ENCODE measurements at places on chromosomes 6 and 20. TPM values are rescaled to one million over a fixed set of nuclear protein-coding genes. Genes with fewer than 3 reads are reported as not detected.

The GINS1 gene
- 3.1 TPM for total RNA-seq

- H3K36me3 ChIP-seq, result no peaks in the 10 kb centered on the region
- H3K27ac ChIP-seq, result peak within 1 kb of the TSS; percentile 69
- peaks cover 11% of the 10 kb centered on the region for H3K4me1 ChIP-seq
- H3K27me3 ChIP-seq, result peaks cover 47% of the 10 kb centered on the region
- peak within 1 kb of the TSS; percentile 18 for H3K4me3 ChIP-seq
These were observed at the start of gene PLA2G7 for GRCh38 chr6:46734867-46735719. Gene PLA2G7 (minus strand): TSS chr6:46735375. CDS start chr6:46722891, 12,484 bp downstream.

GRCh38 chr20:663315-664090 lies 10.5 kb upstream of the SRXN1 start:
- DNase-seq, result no peak
- no peak overlapping the region for H3K27ac ChIP-seq
- peaks cover 62% of the 10 kb centered on the region for H3K27me3 ChIP-seq
- H3K4me1 ChIP-seq, result no peaks in the 10 kb centered on the region
- H3K4me3 ChIP-seq, result no peak overlapping the region

- DNase-seq, result no peak
- no peak overlapping the region for H3K27ac ChIP-seq
- no peaks in the 10 kb centered on the region for H3K27me3 ChIP-seq
- H3K4me3 ChIP-seq, result no peak overlapping the region
These were observed 29.5 kb downstream of the GHRH start for GRCh38 chr20:37231947-37232630.

GRCh38 chr6:13461805-13462204 lies 25.6 kb downstream of the GFOD1 start:
- no peaks in the 10 kb centered on the region for H3K36me3 ChIP-seq
- H3K27ac ChIP-seq, result no peak overlapping the region
- peaks cover 14% of the 10 kb centered on the region for H3K4me1 ChIP-seq

- peaks cover 7% of the 10 kb centered on the region for H3K4me1 ChIP-seq
- no peak overlapping the region for H3K27ac ChIP-seq
- H3K27me3 ChIP-seq, result peaks cover 92% of the 10 kb centered on the region
- H3K4me3 ChIP-seq, result no peak overlapping the region
- no peak for DNase-seq
These were observed 38.8 kb upstream of the HLA-E start for GRCh38 chr6:30450548-30450908.

GRCh38 chr20:33005132-33005566 lies 916 bp upstream of the SUN5 start:
- no peaks in the 10 kb centered on the region for H3K4me1 ChIP-seq
- peaks cover 3% of the 10 kb centered on the region for H3K27me3 ChIP-seq
- no peak overlapping the region for H3K4me3 ChIP-seq
- no peak for DNase-seq

- no peaks in the 10 kb centered on the region for H3K4me1 ChIP-seq
- H3K27me3 ChIP-seq, result no peaks in the 10 kb centered on the region
- DNase-seq, result no peak
- peaks cover 29% of the 10 kb centered on the region for H3K36me3 ChIP-seq
- H3K4me3 ChIP-seq, result no peak overlapping the region
- no peak overlapping the region for H3K27ac ChIP-seq
These were observed 22.3 kb upstream of the AVP start for GRCh38 chr20:3106658-3107463.

DNA sequence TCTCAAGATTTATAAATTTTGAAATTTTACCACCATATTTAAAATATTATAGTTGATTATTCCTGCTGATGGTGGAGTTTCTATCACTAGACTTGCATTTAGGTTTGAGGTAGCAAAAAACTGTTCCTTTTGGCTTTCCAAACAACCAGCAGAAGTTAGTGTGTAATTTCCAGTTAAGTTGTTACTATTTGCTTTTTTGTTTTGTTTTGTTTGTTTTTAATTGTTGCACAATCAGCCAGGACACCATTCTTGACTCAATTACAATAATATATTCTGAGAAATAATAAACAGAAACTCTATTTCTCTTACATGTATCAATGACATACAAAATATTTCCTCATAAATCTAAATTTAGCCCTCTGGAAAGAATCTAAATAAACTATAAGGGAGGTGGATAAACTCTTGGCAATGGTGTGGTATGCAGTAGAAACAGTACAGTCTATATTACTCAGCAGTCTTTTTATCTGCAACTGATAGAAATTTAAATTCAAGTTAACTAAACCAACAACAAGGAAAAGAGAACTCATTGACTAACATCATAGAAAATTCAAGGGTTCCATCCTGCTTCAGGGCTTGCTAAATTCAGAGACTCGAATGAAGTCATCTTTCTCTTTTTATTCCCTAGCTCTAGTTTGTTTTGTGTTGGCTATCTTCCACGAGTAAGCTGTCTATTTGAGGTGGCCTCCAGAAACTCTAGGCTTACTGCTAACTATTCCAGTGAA lies 19.4 kb upstream of the COL19A1 start:
- H3K4me3 ChIP-seq, result no peak overlapping the region
- DNase-seq, result no peak
- no peak overlapping the region for H3K27ac ChIP-seq
- no peaks in the 10 kb centered on the region for H3K4me1 ChIP-seq
